ENCODE measurements at places on chromosomes 2 and 18.
A peak's percentile ranks its signal among the peaks of the same experiment; 100 is the strongest.

- DNase-seq: no peak
Observed at GRCh38 chr18:4888251-4889040, 308.6 kb downstream of the AKAIN1 start.

- DNase-seq: no peak
Observed at GRCh38 chr2:174729797-174730697, 34.2 kb downstream of the CHRNA1 start.

DNA sequence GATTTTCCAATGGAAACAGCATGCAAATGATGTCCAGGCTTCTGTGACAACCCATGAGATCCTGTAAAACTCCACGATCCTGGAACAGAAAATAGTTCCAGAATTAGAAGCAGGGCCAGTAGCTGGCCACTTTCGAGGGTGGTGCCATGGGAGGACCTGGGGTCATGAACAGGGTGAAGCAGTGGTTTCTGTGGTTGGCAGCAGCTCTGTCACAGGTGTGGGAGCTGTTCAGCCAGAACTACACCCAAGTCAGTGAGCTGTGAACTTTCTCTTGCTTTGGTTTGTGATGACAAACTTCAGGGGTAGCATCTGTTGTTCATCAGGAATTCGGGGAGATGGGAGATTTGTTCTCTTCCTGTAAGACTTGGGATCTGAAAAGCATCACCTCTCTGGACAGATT, 314.4 kb upstream of the NT5C1B start:
- DNase-seq: no peak

DNA sequence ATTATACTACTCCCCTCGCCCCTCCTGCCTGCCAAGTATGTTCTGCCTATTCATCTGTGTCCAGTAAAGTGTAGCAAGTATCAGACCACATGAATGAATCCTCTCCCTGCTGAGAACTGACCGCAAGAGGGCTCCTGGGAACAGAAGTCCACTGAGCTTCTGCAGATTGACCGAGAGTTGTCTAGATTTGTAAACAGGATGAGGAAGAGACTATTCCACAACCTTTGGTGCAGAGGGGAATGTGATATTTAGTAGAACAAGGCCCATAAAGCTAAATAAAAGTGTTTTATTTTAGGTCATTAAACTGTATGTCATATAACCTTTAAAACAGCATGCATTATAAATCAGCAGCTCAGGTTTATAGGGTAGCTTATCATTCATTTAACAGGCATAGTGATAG, 377.0 kb downstream of the DCC start:
- DNase-seq: no peak

DNA sequence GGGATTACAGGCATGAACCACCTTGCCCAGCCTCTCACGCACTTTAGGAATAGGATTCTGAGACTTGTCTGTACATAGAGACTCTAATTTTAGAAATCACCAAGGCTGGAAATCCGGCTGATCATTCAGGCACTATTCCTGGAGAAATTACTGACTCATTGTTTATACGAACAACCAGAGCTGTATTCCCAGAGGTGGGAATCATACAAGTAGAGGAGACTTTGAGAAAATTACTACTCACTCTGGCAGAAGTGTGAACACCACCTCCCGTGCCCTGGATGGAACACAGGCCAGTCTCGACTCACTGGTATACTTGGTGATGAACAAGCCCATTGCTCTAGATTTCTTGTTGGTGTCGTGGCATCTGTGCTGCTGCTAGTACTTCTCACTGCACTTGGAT, 5.8 kb upstream of the ADNP2 start:
- DNase-seq: no peak

DNA sequence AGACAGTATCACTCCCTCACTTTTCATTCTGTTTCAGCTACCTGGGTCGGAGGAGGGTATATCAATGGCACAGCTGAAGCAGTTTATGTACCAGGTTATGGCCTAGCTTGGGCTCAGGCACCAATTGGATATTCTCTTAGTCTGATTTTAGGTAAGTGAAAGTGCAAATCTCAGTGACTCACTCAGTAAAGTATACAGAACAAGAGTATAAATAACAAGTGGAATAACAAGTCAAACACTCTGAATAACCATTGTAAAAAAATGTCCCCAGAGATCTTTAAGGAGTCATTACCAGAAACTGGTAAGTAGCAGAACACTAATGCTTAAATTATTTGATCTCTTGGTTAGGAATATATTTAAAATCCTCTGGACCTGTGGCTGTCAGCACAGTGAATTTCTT, 5.7 kb downstream of the SLC5A7 start:
- no peak for DNase-seq

- DNase-seq: no peak
Observed at GRCh38 chr2:33782395-33783230, 183.5 kb upstream of the FAM98A start.

GRCh38 chr2:149513461-149513860, 74.1 kb downstream of the MMADHC start:
- DNase-seq: no peak

DNA sequence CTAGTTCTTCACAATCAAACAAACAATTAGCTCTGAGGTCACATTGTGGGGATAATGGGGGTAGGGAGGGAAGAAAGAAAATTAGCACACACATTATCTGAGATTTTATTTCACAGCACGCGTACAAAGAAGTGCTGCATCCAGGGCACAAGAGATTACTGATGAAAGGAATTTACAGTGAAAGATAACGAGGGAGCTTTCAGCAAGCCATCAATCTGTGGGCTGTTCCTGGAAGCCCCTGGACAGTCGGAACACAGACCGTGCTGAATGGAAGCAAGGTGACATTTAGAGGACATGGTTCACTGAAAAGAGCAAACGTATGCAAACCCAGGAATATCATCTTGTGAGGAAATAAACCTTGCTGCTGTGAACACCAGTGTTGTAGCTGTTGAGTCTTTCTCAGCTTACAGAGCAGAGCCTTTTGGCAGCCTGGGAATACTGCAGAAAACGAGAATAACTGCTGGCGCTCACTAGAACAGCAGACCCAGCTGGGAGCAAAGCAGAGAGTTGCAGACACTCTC, 63.2 kb downstream of the SCG2 start:
- no peak for DNase-seq

DNA sequence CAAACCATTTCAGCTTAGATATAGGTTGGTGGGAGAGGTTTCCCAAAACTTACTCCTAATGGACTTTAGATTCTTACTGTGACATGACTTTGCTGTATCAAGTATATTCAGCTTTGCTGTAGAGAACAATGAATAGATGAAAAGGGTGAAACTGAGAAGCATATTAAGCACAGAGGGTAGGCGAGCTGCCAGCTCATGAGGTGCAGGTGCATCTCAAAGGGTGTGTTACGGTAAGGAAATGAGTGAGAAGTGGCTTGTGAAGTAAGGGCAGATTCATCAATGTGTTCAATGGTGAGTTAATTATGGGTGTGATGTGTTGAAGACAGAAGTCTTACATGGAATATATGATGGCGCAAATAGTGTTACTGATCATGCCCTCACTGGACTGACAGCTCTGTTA, 49.3 kb downstream of the CD8B2 start:
- no peak for DNase-seq

DNA sequence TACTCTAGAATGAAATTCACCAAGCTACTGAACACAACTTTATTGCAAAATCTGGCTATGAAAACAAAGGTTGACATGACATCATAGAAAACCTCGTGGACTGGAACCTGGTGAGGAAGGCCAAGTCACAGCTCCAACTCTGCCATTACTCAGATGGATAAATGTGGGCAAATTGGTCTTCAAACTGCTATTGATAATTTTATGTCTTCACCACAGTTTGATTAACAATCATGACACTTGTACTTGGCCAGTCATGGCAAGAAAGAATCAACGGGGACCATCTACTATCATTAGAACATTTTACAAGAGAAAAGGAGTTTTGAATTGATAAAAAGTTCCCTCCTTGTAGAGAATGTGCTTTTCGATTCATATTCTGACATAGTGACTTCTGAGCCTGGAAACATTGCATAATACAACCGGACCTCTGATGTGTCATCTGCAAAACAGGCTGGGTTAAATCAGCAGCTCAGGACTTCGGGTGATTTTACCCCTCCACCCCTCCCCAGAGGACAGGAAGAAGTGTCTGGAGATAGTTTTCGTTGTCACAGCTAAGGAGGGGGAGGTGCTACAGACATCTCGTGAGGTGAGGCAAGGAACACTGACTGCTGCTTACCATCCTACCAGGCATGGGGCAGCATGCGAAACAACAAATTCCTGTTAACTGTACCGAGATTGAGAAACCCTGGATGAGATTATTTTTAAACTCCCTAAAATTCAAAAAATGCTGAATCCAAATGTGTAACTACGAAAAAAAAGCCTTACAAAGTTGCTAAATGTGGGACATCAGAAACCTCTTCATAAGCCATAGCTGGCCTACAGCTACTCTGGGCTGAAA, 8.4 kb downstream of the L3MBTL4 start:
- peak; percentile 2 for DNase-seq

DNA sequence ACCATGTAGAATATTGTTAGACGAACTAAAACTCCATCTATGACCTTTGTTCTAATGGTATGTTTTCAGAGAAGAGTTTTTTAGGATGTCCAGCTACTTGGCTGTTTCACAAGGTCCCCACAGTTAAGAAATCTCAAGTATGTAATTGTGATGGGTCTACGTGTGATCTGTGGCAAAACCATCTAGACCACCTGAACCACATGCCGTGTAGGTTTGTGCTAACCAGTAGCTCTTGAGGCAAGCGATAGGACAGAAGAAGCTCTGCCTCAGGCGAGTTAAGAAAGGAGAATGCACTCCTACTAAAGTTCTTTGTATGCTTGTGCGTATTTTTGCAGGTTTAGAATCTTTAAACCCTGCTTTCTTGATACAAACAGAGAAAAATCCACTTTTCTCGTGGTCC, 13.2 kb downstream of the ZCCHC2 start:
- DNase-seq: no peak

DNA sequence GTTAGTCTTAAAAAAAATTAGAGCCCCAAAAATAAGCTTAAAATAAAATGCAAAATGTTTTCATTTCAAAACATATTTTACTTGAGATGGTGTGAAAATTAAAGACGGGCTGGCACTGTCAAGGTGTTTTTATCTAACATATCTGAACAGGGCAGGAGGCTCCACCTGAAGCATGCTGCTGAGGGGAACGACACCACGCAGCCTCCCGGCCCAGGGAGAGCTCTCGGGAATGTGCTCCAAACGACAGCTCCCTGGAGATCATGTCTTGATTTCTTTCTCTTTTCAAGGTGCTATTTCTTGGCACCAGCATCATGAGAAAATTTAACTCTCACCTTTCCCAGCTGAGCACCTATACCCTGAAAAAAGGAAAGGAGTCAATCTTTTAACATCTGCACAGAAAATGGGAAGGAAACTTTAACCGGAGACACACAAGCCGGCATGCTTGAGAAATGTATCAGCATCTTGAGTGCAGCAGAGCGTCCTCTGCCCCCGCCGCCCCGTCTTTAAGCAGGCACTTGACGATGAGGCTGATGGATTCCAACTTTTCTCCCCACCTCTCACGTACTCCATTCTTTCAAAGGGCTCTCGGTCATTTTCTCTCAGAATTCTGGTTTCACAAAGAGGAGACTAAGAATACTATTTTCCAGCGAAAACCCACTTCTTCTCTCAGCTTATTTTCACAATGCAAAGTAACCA, 56.6 kb downstream of the EIPR1 start:
- DNase-seq: no peak

DNA sequence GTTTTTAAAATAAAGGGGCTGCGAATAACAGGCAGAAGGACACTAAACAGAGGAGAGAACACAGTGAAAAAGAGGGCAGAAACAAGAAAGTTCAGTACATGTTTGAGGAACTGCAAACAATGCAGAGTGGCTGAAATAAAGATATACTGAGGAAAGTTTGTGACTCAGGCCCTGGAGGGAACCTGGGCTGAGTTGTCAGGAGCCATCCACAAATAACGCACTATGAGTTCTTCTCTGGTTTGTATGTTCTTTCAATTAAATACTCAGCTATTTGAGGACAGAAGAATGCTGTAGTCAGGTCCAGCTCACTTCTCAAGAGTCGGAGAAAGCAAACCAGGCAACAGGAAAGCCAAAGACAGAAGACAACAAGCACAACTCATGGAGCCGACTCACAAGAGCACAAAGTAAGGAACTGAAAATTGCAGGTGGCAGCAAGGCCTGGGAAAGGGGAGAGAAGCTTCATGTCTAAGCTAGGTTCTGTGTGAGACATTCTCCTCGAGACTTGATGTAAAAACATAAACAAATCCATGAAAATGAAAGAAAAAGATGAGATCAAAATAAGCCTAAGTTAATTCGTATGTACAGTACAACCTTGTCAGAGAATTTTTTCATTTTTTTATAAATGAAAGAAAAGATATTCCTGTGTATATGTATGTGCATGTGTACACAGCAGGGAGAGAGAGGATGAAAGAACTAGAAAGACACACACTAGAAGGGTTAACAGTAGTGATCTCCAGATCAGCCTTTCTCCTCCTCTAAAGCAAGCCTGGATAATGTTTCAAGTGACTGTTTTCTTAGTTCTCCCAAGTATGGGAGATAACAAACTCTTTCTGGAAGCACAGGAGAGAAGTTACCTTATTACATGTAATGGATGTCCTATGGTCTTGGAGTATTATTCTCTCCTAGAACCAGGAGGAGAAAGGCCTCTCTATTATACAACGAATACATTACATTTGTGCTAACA, 41.5 kb downstream of the CHN1 start:
- no peak for DNase-seq

- no peak for DNase-seq
Observed at GRCh38 chr2:6972067-6972710, 55.0 kb downstream of the RNF144A start.

DNA sequence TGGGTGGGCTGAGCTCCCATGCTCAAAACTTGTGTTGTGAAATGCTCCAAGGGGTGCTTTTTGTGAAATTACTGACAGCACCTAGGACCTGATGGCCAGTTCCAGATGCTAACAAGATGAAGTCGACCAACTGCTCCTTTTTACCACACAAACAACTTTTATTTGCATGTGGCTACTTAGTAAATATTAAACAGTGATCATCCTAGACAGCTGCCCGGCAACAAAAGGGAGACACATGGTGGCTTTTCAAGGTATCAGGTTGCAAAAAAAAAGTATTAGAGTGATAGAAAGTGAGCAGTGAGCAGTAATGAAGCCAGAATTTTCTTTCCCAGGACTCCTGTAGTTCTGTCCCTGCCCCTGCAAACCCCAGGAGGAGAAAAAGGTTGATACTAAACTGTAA, 118.5 kb downstream of the RPIA start:
- no peak for DNase-seq

DNA sequence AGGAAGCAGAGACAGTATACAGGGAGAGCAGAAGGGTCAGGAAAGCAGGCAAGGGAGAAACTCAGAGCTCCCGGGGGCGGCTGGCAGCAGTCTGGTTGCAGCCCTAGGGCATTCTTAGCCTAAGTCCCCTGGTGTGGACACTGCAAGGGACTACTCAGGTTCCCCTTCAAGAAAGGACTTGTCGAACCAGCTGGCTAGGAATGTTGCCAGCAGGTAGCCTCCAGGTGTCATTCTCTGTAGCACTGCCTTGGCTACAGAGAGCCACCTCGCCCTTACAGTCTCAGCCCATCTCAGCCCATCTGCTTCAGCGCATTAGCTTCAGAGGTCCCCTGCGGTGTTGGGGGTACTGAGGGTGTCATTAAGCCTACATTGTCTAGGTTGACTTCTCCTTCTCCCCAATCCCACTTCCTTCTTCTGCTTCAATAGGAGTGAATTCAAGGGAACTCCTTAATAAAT, 11.3 kb upstream of the TMSB10 start:
- DNase-seq: no peak

- no peak for DNase-seq
Observed at GRCh38 chr2:108613261-108614042, 79.2 kb downstream of the LIMS1 start.

- no peak for DNase-seq
Observed at GRCh38 chr2:8412586-8412985, 269.3 kb upstream of the ID2 start.

Data from HFF-Myc (cell line).